Thoracic aorta (tissue), 2 donors: ENCODE measurements at places on chromosomes 4 and X.

DNA sequence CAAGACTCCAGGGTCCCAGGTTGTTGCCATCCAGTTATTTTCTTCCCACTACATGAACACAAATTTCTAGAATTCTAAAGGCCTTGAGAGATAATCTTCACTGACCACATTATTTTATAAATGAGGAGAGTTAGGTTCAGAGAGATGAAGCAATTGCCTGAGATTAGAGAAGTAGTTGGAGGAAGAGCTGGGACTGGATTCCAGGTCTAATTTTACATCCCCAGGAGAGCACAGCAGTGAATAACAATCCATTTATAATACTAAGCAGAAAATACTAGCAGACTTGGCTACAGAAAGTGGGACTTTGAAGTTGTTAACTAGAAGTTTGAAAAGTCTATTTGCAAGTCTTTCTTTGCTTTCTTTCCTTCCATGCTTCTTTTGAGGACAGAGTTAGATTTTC, 231.3 kb upstream of the S100G start:
- DNase-seq, result no peak

GRCh38 chr4:112058433-112058832, 86.8 kb upstream of the FAM241A start:
- no peak for DNase-seq

DNA sequence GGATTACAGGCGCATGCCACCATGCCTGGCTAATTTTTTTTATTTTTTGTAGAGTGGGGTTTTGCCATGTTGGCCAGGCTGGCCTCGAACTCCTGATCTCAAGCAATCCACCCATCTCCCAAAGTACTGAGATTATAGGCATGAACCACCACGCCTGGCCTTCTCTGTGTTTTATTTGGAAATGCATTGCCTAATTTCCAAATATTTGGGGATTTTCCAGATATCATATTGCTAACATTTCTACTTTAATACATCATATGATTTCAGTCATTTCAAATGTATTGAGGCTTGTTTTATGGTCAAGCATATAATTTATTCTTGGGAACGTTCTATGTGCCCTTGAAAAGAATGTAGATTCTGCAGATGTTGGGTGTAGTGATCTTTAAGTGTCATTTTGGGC, 38.8 kb downstream of the FGF2 start:
- no peak for DNase-seq

- no peak for DNase-seq
These were observed 56.3 kb upstream of the SPRY1 start for GRCh38 chr4:123340381-123340701.

DNA sequence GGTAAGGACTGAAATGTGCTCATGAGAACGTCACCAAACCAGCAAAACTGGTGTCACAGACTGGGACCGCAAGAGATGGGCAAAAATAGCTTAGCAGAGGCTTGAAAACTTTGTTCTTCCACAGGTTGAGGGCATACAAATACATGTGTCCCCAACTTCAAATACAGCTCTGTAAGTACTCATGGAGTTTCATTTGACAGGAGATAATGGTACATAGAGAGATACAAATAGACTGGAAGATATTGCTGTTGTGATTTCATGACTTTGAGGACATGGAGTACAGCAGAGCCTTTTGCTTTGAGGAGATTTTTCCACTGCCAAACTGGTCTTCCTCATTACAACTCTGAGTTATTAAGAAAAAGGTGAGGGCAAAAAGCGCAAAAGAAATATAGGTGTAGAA, 70.7 kb downstream of the STX18 start:
- no peak for DNase-seq

GRCh38 chr4:153296040-153296823, 48.3 kb upstream of the MND1 start:
- no peak for DNase-seq
